ENCODE measurements at places on chromosomes 3 and 15.

- DNase-seq = no peak
Observed at GRCh38 chr3:149180057-149180573, 41.5 kb downstream of the CP start.

- DNase-seq = no peak
Observed at GRCh38 chr15:66006986-66007385, 137.7 kb downstream of the RAB11A start.

DNA sequence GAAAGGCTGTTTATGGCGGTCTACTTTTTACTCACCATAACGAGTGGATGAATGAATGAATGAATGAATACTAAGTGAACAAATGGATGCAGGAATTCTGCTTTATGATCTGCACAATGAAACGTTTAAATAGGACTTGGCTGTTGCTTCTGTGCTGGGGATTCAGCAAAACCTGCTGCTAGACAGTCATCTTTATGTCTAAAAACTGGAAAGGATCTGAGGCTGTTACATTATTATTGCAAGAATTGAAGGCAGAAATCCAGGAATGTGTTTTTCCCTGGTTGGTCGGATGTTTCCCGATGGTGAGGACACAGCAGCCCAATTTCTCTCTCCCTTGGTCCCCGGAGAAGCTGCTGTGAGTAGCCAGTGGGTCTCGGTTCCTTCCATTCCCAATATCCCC lies 94.2 kb downstream of the GABRG3 start:
- DNase-seq = no peak

DNA sequence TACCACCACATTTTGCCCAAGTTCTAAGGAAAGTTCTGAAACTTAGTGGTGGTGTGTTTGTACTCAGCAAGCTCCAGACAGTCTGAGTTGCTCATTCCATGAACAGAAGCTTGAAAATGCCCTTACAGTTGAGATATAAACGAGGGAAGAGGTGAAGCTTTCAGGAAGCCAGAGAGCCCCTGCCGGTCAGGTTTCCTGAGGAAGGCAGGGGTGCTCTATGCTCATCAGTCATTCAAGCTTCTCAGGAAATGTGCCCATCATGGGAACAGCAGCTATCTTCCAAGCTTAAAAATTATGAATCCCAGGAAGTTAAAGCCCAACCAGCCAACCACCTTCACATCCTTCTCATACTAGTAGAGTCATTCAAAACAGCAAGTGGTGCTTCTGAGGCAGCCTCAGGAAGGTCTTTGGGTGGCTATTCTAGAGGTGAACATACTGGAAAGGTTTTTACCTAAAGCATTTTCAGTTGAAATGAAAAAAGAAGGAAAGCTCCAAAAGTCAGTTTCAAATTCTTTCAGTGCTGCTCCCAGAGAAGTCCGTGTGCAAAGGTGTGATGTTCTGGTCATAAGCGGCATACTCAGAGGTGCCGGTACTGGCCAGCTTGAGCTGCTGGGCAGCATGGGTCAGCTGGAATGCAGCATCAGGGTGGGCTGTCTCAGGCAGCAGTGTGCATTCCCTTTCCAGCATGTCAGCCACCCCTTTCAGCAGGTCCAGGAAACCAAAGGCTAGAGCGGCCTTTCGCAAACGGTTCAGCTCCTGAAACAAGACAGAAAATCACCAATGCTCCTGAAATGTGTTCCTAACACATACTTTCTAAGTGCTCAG lies 31.8 kb downstream of the INTS14 start:
- no peak for DNase-seq

DNA sequence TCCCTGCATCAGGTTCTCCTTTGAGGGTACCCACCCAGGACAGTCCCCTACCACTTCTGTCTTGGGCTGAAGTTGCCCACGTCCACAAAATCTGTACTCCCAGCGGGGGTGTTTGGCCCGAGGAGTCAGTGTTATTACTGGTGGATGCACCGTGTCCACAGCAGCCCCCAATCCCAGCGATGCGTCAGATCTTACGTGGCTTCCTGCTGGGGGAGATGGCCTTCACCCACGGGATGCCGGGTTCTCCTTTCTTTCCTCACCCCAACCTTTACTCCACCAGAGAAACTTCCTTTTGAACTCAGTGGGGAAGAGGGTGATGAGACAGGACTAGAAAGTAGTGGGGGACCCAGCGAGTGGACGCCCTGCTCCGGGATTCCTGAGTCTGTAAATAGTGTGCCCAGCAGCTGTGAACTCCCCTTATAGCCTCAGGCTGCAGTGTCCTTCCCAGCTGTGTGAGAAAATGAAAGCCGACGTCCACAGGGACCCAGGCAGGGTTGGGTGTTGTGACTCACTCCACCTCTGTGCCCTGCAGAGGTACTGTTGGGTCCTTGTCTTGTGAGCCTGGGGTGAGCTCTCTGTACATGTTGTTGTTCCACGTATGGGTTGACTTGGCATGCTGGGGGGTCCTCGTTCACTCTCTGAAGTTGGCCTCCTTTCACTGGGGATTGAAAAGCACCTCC lies 31.5 kb downstream of the CRTAP start:
- DNase-seq = no peak

- no peak for DNase-seq
Observed at GRCh38 chr3:31882431-31882830, 98.6 kb downstream of the OSBPL10 start.

GRCh38 chr3:121809249-121809648 lies 25.6 kb downstream of the IQCB1 start:
- DNase-seq = no peak

DNA sequence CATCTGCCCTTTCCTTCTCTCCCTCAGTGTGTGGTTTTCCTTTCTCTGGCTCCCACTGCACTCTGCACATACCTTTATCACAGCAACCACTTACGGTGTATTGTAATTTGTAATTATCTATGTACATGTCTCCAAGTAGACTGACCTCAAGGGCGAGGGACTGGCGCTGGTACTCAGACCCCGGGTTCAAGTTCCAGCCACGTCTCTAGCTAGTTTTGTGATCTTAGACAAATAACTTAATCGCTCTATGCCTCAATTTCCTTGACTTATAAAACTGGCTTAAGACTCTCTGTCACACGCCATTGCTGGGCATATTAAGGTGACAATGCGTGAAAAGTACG lies 607 bp upstream of the SENP2 start:
- DNase-seq = no peak

DNA sequence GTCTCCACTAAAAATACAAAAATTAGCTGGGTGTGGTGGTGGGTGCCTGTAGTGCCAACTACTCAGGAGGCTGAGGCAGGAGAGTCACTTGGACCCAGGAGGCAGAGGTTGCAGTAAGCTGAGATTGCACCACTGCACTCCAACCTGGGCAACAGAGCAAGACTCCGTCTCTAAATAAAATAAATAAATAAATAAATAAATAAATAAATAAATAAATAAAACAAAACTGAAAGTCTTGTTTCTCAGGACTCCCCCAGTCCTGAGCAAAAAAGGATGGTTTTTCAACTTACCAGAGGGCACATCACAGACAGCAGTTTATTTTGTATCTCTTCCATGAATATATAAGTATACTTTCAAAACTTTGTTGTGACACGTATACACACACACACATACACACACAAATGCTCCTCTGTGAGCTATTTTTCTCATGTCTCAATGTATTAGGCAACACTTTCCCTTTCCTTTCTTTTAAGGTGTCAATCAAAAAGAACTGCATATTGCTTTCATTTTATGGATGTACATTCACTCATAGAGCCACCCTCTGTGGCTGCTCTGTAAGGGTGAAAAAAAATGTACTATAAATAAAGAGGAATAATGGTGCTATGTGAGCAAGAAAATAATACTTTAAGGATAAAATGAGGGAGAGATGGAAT lies 54.8 kb upstream of the MITF start:
- DNase-seq = no peak

DNA sequence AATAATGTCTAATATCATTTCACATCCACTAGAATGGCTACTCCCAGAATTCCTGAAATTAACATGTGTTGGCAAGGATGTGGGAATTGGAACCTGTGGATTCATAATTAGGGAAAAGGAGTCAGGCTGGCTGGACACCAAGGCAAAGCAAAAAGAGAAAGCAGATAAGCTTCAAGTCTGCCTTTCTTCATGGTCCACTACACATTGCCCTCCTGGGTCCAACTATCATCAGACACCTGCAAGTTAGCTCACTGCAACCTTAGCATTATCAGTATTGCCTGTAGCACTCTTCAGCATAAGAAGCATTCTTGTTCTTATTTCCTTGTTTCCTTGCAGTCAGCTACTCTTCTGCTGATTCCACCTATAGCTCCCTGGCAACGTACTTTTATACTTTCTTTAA lies 124.3 kb downstream of the ZNF280D start:
- DNase-seq = no peak

DNA sequence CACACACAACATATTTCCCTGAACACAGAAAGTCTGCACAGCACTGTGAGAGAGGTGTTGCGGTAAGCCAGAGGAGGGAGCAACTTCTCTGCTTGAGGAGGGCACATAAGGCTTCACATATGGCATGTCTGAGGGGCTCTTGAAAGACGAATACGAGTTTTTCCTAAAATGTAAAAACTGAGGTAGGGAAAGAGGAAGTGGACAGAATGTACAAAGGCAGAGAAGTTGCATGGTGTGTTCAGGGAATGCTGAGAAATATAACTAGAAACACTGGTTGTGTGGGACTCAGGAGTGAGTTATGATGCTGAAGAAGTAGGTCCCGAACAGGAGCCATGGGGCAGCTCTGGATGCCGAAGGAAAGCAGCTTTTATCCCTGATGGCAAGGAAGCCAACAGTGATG lies 22.8 kb upstream of the ATP8B4 start:
- no peak for DNase-seq

GRCh38 chr15:50390554-50391264 lies 33.5 kb upstream of the USP8 start:
- no peak for DNase-seq

- DNase-seq = no peak
Observed at GRCh38 chr3:183381179-183381578, 47.2 kb downstream of the MCF2L2 start.

- no peak for DNase-seq
Observed at GRCh38 chr15:32723171-32723948, 5.6 kb downstream of the GREM1 start.

- no peak for DNase-seq
Observed at GRCh38 chr15:42876224-42876623, 44.4 kb downstream of the TTBK2 start.

DNA sequence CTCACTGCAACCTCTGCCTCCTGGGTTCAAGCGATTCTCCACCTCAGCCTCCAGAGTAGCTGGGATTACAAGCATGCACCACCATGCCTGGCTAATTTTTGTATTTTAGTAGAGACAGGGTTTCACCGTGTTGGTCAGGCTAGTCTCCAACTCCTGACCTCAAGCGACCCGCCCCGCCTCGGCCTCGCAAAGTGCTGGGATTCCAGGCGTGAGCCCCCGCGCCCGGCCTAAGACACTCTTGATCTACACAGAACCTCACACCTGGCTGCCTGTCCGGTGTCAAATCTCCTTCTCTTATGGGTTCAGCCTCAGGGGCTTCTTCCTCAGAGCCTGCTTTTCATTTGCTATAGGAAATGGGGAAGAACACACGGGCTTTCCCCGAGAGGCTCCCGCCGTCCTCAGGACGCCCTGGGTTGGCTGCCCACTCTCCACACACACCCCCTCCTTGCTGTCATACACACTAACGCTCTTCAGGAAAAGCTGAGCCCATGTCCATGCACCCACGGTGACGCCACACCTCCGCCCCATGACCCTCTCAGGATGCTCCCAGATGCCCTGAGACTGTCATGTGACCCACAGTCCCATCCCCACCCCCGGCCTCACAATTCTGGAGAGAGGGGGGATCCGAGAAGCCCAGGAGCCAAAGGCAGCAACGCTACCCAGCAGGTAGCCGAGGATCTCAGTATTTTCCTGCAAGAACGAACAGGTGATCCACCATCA lies 10.4 kb downstream of the TMEM44 start:
- no peak for DNase-seq

DNA sequence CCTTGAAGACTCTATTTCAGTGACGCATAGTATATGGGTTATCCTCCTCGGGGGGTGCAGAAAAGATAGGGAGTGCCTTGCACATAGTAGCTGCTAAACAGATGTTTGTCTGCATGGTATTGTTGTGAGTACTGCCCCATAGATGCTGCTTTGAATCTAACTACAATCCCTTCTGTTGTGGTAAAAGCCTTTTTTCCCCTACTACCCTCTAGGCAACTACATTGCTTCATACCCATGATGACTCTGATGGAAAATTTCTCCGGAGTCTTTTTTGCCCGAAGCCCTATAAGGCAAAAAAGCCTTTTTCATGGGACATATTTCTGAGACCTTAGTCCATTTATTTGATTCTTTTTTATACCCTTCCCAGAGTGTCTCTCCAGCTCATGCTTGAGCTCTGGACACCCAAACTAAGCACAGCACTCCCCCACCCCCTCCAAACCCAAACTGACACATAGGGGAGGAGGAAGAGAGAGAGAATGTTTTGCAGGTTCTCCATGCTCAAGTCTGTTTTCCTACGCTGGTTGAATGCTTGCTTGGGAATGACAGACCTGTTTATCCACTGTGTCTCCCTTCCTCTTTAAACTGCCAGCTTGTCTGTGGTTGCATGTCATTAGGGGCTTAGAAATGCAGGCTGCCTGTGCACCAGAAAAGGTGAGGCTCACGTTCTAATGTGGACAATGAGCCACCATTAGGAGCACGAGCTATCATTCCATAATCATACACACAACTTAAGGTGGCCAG lies 52.9 kb downstream of the LRTM1 start:
- no peak for DNase-seq

- DNase-seq = no peak
Observed at GRCh38 chr3:128495435-128495970, 2.5 kb upstream of the GATA2 start.

GRCh38 chr15:31222773-31223341 lies 103.8 kb upstream of the KLF13 start:
- DNase-seq = no peak

DNA sequence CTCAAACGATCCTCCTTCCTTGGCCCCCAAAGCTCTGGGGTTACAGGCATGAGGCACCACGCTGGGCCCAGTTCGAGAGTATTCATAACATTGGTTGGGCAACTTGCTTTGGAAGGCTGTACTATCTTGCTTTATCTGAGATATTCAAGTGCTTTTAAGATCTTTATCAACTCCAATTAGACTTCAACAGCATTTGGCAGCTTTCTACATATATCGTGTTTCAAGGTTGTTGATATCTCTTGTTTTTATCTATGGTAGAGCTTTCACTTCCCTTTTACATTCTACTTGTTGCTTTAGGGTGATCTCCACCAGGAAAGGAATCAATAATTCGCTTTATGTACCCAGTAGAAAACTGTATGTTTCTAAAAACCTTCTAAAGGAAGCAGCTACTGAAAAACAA lies 395.3 kb downstream of the IL5RA start:
- DNase-seq = no peak

DNA sequence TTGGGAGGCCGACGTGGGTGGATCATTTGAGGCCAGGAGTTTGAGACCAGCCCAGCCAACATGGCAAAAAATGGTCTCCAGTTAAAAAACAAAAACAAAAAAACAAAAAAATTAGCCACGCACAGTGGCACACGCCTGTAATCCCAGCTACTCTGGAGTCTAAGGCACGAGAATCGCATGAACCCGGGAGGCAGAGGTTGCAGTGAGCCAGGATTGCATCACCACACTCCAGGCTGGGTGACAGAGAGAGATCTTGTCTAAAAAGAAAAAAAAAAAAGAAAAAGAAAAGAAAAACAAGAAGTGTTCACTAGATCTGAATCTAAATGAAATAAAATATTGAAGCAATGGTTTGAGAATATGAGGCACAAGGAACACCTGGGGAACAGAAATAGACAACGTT lies 36.7 kb downstream of the SLC9A9 start:
- DNase-seq = no peak

- no peak for DNase-seq
Observed at GRCh38 chr3:49470714-49471420, 800 bp downstream of the DAG1 start.

All from iPS DF 6.9 (cell line).